ENCODE measurements at places on chromosomes 4 and X.

DNA sequence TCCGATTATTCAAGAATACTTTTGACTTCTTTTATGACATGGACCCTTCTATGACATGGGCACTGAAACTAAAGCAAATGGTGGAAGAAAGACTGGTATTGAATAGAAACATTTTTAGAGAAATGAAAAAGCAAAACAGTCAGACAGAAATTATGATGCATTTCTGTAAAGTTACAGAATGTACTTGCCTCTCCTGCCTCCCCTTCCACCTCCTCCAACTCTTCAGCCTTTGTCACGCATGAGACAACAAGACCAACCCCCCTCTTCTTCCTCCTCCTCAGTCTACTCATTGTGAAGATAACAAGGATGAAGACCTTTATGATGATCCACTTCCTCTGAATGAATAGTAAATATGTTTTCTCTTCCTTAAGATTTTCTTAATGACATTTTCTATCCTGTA is 46.3 kb upstream of the HUWE1 start:
- no peak for DNase-seq

GRCh38 chr4:77903186-77903585 is 40.6 kb downstream of the MRPL1 start:
- DNase-seq, result no peak

GRCh38 chr4:109183931-109184490 is 118.4 kb downstream of the COL25A1 start:
- DNase-seq, result no peak

DNA sequence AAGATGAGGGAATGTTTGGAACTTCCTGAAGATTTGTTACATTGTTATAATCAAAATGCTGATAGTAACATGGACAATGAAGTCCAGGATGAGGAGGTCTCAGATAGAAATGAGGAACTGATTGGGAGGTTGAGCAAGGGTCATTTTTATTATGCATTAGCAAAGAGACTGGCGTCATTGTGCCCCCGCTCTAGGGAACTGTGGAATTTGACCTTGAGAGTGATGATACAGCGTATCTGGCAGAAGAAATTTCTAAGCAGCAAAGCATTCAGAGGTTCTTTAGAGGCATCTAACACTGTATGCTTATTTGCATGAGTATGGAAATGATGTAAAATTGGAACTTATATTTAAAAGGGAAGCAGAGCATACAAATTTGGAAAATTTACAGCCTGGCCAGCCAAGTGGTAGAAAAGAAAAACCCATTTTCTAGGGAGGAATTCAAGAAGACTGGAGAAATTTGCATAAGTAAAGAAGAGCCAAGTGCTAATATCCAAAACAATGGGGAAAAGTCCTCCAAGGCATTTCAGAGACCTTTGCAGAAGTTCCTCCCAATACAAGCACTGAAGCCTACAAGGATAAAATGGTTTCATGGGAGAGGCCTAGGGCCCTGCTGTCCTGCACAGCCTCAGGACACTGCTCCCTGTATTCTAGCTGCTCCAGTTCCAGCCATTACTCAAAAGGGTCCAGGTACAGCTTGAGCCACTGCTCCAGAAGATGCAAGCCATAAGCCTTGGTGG is 483.0 kb upstream of the NDST4 start:
- no peak for DNase-seq

GRCh38 chr4:151664289-151664688 is 96.5 kb downstream of the GATB start:
- DNase-seq, result no peak

- DNase-seq, result no peak
Observed at GRCh38 chr4:110492522-110492921, 16.6 kb downstream of the ENPEP start.

DNA sequence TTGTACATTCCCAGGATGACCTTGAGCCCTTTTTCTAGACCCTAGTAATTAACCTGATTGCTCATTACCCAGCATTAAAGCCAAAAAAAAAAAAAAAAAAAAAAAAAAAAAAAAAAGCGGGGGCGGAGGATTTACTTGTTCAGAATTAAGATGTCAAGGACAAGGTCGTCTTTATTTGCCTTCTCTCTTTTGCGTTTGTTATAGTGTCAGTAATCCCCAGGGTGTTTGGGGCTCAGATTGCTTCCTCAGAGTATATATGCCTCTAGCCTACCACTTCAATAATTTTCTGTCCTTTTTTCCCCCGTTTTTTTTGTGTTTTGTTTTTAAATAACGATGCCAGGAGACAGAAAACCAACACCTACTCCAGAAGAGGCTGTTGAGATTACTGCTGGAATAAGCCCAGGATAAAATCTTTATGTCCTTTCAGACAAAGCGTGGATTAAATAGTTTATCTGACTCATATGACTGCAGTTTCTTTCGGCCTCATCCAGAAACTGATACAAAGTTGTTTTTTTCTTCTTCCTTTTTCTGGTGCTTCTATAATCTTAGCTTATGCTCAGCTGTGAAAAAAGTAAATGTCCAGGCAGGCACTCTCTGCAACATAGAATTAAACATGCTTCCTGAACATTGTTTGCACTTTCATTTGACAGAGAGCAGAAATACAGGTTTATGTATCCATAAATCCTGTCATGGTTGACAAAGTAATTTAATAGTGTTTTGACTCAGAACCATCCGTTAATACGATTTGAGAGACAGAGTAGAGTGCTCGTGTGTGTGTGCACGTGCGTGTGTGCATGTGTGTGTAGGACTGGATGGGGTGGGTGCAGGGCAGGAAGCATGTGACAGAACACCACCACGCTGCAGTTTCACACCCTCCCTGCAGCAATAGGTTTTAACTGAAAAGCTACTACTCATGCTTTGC is 138.6 kb downstream of the AFF1 start:
- DNase-seq, result no peak

- DNase-seq, result peak; percentile 0
Observed at GRCh38 chr4:52376132-52376704, 282.9 kb downstream of the USP46 start.

DNA sequence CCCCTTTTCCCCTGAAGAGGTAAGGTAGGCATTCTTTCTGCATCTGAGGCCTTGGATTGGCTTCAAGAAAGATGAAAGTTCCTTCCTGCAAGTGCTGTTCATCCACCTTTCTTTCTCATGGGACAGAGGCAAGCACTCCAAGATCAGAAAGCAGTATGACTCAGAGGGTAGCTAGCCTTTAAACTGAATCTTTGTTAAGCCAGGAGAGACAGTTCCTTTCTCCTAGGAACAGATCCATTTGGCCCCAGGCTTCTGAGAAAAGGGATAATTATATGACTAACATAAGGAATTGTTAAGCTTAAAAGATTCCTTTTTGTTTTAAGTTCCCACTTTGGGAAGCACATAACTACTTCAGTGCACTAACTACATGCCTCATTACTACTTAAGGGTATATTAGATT is 192.0 kb downstream of the PPP3CA start:
- DNase-seq, result peak; percentile 28

DNA sequence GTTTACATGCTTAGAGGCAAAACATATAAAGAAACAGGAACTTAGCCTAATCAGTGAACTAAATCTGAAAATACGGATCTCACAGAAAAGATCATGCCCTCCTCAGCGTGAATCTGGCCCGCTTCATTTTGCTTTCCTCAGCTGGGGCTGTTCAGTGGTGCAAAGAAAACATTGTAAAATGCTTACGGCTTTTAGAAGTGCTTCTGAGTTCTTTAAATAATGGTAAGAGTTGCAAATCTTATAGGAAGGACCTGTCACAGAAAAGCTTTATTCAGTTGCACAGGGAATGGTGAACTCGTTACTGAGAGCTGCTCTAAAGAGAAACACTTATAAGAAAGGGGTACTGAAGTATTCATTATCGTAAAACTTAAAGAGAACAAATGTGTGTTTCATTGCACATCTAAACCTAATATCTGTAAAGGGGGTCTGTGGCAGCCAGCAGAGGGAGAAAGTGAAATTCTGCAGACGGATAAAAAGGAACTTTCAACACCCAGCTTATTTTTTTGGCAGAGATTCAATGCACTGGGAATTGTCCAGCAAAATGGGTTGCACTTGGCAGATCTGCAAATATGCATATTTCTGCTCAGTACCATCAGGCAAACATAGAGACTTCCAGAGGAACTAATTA is 139.2 kb upstream of the ANK2 start:
- DNase-seq, result peak; percentile 51

GRCh38 chrX:100319716-100320115 is 90.4 kb downstream of the PCDH19 start:
- DNase-seq, result no peak

GRCh38 chr4:114782415-114783214 is 184.0 kb downstream of the UGT8 start:
- no peak for DNase-seq

DNA sequence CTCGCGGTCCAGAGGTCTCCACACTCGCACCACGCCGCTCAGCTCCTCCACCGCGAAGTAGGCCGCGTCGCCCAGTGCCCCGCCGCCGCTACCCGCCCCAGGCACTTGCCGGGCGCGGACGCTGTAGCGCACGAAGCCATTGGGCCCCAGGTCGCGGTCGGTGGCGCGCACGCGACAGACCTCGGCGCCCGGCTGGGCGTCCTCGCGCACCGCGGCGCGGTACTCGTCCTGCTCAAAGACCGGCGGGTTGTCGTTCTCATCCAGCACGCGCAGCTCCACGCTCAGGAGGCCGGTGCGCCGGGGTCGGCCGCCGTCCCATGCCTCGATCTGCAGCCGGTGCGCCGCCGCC is 1.4 kb downstream of the DCHS2 start:
- no peak for DNase-seq

- DNase-seq, result no peak
Observed at GRCh38 chrX:124829930-124830329, 483.6 kb downstream of the SH2D1A start.

DNA sequence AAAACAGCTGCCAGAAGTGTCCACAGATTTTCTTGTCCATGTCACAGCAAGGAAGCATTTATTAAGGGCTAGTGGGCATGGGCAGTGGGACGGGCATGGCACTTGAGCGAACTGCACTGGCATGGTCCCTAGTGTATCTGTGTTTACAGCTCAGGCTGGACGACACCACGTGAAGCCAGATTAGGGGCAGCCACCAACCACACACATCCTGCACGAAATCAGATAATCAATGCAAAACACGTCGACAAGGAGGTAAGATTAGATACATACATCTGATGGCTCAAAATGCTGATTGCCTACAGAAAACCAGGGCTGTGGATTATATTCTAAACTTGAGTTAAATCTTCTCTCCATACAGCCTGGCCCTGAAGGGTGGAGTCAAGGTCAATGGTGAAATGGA is 103.8 kb upstream of the ATP6AP2 start:
- DNase-seq, result no peak

DNA sequence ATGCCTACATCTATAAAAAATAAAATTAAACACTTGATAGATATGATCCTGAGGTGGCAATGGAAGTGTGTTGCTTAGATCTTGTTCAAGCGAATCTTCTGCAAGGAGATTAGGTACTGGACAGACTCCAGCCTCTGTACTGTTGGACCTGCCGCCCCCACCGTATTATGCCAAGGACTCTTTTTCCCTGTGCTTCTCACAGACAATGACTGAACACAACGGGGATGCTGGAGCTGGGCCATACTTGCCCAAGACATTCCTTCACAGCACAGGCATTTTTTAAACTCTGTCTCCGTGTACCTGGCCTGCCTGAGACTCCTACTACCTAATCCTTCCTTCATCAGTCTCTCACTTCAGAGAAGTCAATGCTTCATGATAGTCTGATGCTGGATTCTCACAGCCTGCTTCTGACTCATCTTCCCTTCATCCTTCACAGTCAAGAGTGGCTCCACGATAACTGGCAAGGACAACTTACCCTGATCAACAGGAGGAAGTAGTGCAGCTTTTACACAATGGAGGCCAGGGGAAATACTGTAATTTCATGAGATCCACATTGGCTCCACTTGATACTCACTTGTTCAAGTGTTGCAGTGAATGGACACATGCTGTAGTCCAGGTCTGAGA is 754.6 kb upstream of the AGA start:
- DNase-seq, result no peak

DNA sequence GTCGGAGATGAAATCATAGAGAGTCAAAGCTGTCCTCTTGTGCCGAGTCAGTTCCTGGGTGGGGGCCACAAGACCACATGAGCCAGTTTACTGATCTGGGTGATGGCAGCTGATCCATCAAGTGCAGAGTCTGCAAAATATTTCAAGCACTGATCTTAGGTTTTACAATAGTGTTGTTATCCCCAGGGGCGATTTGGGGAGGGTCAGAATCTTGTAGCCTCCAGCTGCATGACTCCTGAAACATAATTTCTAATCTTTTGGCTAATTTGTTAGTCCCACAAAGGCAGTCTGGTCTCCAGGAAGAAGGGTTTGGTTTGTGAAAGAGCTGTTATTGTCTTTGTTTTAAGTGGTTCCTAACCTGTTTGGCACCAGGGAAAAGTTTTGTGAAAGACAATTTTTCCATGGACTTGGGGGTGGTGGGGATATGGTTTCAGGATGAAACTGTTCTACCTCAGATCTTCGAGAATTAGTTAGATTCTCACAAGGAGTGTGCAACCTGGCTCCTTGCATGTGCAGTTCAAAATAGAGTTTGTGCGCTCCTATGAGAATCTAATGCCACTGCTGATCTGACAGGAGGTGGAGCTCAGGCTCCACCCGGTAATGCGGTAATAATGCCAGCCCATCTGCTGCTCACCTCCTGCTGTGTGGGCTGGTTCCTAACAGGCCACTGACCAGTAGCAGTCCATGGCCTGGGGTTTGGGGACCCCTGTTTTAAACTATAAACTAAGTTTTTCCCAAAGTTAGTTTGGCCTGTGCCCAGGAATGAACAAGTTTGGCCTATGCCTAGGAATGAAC is 29.2 kb downstream of the METAP1 start:
- no peak for DNase-seq

- DNase-seq, result no peak
Observed at GRCh38 chr4:67229148-67229547, 316.2 kb downstream of the CENPC start.

DNA sequence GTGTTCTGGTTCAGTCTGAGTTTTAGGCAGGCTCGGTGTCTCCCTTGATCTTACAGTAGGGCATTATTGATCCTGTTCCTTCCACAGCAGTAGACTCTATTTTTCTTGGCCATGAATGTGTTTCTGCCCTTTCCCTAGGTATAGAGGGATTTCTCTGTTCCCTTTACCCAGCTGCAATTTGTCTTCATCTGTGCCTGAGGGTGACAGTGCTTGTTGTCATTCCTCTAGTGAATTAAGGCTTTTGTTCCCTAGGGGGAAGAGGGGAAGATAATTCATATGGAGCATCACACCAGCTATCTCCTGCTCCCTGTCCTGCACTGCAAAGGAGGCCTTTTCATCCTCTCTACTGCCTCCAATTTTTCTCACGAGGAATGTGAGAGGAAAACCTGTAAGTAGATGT is 39.7 kb upstream of the CXorf51A start:
- DNase-seq, result no peak

DNA sequence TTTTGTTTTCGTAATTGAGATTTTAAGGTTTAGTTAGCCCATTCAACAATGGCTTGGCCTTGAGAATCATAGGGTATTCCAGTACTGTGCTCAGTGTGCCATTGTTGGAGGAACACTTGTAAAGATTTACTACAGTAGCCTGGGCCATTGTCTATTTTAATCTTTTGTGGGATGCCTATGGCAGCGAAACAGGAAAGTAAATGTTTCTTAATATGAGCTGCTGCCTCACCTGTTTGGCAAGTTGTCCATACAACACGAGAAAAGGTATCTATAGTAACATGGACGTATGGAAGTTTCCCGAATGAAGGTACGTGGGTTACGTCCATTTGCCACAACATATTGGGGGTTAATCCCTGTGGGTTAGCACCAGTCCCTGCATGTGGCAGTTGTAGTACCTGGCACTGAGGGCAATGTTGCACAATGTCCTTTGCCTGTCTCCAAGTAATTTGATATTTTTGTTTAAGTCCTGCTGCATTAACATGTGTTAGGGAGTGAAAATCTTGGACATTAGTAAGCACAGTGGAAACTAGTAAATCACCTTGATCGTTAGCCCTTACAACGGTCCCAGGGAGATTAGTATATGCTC is 38.6 kb upstream of the AADAT start:
- DNase-seq, result no peak

Data from skeletal muscle cell (primary cell).